Stimulated activated CD8-positive, alpha-beta memory T cell treated with anti-CD3 and anti-CD28 coated beads, Interleukin-15, amount 100 ng/mL, for 4 hours (primary cell): ENCODE measurements at places on chromosomes 7 and 10.

- no peak for DNase-seq
Observed at GRCh38 chr7:47647918-47648250, 66.0 kb upstream of the TNS3 start.

DNA sequence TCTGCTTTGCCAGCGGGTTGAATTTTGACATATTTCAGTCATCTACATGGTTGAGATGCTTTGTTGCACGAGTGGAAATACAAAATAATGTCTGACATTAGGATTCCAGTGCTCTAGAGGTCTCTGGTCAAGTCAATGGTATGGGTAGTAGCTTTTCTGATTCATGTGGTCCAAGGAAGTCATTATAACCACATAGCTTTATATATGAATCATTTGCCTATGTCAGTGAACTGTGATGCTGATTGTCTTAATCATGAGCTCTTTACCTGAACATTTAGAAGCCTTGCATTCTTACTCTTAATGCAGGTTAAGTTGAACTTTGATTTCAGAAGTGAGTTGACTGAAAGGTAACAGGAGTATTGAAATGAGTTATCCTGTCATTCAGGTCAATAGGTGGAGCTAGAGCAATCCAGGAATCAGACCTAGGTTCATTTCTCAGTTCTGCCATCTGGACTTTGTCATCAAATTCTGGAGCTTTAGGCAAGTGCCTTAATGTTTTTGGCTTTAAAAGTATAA is 3.3 kb downstream of the MAPK8 start:
- DNase-seq = no peak

DNA sequence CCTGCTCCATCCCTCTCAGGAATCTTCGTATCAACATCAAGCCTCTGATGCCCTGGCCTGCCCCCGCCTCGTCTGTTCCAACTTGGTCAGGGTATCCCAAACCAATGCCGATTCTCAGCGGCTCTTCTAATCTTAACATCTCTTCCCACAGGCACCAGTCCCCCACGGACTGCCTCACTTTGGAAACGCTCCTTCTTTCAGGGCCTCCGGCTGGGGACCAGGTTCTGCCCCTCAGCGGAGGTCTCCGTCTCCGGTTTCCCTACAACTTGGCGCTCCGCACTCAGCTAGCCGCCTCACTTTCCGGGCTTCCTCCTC is 488 bp downstream of the ABCF2 start:
- DNase-seq = no peak

GRCh38 chr10:32923849-32924248 is 34.2 kb downstream of the ITGB1 start:
- no peak for DNase-seq

DNA sequence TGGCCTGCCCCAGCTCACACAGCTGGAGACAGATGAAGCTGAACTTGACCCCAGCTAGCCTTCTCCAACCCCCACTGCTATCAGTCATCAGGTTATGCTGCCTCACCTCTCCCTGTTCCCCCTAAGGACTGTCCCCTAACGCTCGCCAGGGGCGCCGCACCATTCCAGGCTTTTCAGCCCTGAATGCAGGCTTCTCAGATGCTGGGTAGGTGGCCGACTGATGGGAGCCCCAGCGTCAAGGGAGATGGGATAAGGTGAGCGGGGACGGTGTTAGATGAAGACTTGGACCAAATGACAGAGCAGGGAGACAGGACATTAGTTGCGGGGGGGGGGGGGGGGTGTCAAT is 15.8 kb upstream of the OPALIN start:
- DNase-seq = no peak

GRCh38 chr7:155456738-155457543 is 988 bp upstream of the EN2 start:
- peak; percentile 11 for DNase-seq

DNA sequence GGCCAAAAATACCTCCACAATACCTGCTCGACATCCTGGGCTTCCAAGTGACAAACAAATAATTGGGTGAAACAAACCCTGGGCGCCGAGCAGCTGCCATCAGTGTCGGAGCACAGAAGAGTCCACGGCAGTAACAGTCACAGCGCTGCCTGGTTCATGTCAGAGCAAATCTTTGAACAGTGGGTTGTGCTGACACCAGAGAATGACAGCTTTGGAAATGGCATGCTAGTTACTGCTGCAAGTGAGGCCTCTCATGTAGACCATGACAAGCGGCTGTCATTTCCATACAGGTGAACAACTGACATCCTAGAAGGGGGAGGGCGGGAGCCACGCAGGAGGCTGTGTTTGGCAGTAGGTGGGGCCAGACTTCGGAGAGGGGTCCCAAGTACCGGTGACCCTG is 420.5 kb upstream of the GALNT17 start:
- DNase-seq = no peak

DNA sequence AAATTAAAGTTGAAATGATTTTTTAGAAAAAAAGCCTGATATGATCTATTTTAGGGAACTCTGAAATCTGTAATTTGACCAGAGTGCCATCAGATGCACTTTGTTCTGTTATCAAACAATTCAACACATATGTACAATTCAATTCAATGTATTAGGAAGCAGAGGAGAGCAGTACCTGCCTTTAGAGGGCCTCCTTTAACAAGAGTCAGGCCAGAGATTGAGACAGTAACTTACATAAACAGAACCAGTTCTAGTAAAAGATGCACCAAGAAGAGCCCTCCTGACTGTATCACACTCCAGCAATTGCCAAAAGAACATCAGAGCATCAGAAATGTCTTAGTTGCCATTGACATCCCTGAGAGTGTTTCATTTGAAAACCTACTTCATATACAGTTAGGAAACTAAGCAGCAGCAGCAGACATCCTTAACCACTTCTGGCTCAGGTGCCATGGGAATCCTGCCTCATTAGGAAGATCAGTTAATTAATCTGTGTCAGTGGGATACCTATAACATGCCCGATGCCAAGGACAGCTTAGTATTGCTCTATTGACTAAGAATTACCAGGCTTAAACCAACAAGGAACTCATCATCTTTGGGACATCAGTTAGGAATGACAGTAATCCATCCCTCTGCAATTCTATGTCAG is 1222.6 kb upstream of the LRRN3 start:
- DNase-seq = no peak

- DNase-seq = no peak
Observed at GRCh38 chr7:88452646-88453045, 146.0 kb upstream of the STEAP4 start.

GRCh38 chr7:105277341-105277740 is 111.4 kb downstream of the SRPK2 start:
- no peak for DNase-seq

- DNase-seq = no peak
Observed at GRCh38 chr7:116150588-116150987, 59.8 kb upstream of the TES start.

DNA sequence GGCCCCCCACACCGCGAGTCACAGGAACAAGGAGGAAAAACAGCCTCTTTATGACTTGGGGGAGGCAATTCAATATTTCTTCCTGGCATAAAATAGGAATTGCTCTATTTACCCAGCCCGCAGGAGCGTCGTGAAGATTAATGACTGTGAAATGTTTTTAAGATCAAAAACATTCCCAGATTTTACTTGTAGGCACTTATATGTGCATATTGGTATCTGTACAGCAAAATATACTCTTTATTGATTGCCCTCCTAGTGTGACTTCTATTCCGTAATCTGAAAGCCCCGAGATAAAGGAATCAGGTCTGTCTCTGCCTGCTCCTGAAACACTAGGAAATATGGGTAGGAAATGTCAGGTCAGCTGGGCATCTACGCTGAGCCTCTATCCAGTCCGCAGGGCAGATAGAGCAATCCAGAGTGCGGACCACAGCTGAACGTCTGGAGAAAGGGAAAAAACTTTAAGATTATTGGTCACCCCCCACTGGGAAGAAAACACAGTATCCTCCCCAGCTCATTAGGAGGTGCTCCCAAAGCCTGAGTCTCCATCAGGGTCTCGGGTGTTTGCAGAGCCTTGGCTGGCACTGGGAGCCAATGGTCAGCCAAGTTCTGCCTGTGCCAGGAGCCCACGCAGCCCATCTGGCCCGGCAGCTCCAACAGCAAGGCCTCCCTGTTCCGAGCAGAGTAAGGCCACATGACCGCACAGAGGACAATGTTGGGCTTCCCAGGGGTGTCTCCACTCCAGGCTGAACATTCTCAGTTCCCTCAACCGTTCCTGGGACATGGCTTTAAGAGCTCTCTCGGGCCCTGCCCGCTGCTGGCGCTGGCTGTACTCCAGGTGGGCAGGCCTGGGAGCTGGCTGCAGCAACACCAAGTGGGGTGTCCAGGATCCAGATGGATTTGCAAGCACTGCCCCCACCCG is 7.7 kb downstream of the CTBP2 start:
- no peak for DNase-seq

- DNase-seq = no peak
Observed at GRCh38 chr10:44811072-44811471, 100.1 kb upstream of the TMEM72 start.

DNA sequence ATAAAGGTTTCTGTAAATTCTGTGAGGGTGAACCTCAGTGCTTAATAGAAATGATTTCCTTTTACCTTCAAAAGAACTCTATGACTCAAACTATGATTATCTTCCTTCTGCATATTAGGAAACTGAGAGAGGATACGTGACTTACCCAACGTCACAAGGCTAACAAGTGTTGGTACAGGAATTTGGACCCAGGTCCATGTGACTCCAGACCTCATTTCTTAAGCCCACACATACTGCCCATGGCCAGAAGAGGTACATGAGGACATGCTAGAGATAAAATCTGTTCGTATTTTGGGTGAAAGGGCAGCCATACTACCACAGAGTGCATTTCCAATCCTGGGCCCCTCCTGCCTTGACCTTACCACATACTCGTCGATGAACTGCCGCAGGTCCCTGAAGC is 61.5 kb upstream of the TM9SF3 start:
- DNase-seq = no peak
